ENCODE measurements at places on chromosomes 6 and 20.

- no peak for DNase-seq
Measured at GRCh38 chr20:52746190-52746589, 226.0 kb upstream of the TSHZ2 start.

- DNase-seq, result no peak
Measured at GRCh38 chr20:38113401-38114325, 51.4 kb downstream of the TGM2 start.

DNA sequence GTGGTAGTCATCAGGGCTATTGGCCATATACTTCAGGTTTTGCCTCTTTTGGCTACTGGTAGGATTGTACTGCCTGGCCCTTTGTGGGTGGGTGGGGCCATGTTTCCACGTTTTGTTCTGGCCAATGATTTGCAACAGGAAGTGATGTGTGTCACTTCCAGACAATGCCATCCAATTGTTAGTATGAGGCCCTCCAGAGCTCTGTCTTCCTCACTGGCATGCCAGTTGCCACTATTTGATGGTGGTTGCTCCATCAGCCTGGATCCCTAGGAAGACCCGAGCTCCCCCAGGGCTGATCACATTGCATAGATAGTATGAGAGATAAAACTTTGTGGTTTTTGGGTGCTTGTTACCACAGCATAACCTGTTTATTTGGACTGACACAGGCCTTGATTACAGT, 7.7 kb upstream of the LRRN4 start:
- no peak for DNase-seq

DNA sequence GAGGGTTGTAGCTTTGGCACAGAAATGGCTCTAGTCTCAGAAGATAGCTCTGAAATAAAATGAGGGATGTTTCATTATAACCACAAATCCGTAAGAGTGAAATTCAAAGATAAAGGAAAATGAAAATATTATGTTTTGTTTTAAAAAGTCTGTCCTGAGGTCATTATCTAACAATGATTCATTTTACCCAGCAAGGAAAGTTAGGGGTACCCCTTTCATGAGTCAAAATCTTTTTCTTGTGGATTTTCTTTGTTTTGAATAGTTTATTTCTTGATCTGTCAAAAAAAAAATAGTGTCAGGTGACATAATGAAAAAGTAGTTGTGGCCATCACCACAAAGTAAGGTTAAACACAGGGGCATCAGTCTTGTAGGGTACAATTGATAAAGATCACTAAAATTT, 59.7 kb upstream of the MYB start:
- DNase-seq, result no peak

DNA sequence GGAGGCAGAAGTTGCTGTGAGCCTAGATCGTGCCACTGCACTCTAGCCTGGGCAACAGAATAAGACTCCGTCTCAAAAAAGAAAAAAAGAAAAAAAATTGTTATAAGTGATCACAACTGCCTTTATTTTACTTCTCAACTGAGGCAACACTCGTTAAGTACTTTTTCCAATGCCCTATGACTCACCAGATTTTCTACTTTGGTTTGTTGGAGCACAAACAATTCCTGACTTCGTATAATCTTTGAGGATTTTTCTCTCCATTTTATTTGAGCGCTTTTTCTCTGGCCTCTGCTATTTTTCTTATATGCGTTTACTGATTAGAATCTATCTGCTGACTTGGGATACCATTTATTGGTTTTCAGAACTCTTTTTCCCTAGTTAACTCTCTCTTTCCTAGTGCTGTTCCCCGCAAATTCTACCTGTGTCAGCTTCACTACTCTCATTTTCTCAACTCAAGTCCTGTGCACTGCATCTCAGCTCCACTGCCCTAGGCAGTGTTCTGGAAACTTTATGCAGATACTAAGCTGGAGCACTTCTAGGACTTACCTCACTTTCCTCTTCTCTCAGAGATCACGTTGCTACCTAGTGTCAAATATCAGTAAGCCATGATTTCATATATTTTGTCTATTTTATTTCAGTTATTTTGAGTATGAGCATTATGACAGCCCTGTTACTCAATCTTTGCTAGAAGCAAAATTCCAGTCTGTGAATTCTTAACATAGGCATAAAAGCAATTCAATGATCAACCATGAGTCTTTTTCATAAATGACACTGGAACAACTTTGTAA, 1120.1 kb upstream of the CITED2 start:
- DNase-seq, result no peak

GRCh38 chr6:27026361-27026760, 221.1 kb upstream of the PRSS16 start:
- DNase-seq, result no peak
